NCI-H2171 treated with DMSO at 0.1 percent for 48 hours (cell line): ENCODE measurements at places on chromosomes 4 and X.

GRCh38 chr4:114495471-114495928, 103.1 kb upstream of the UGT8 start:
- no peak for DNase-seq

GRCh38 chrX:13742397-13743176, 8.0 kb downstream of the OFD1 start:
- no peak for DNase-seq

DNA sequence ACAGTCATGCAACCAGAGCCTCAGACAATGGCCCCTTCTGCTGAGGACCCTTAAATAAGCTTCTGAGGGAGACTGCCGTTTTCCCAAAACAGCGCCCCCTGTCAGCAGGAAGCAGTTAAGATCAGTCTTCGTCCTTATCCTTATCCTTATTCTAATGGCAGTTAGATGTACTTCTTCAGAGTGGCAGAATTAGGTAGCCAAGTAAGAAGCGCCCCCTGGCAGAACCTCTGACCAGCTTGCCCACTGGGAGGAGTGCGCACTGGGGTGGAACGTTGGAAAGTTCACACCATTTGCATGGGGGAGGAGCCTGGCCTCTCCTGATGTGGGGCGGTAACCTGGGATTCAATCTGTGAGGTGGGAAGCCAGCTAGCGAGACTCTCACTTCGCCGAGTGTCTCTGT, 133.6 kb upstream of the QRFPR start:
- no peak for DNase-seq

GRCh38 chrX:13092455-13092941, 48.1 kb upstream of the FAM9C start:
- DNase-seq = no peak

DNA sequence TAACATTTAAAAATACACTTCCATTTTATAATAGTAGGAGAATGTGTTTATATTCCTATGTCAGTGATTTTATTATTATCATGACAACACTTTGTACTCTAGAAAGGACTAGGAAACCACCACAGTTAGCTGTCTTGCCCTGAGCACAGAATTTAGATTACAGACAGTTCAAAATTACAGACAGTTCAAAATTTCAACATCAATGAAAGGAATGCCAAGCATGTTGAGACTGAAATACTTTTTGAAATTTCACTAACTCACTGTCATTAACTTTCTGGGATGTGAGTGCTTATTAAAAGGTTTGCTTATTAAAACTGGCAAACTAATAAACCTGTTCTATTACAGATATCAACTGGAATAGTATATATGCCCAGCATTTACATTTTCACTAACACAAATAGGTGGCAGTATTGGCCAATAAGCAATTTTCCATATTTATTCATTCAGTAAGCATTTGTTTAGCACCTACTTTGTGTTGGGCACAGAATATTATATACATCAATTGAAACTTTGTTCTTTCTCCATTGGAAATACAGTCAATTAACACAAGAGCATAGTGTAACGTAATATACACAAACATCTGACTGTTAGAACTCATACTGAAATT, 179.4 kb downstream of the FBXW7 start:
- no peak for DNase-seq

DNA sequence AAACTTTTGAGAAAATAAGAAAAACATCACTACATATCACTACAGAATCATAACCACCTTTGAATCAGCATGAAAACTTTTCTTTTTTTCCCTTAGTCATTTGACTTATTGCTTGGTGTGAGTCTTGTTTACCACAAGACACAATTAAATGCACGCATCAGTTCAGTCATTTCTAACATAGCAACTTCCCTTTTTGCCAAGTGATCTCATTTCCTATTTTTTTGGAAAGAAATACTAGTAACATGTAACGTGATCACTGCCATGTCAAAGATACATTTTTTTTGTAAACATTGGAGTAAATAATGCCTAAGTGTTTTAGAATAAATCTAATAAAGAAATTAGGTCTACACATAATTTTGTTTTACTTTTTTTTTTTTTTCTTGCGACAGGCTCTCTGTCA, 5.1 kb upstream of the CXCL8 start:
- no peak for DNase-seq

- no peak for DNase-seq
These were observed 4.9 kb downstream of the ZNF275 start for GRCh38 chrX:153338836-153339235.

- DNase-seq = no peak
These were observed 245.6 kb downstream of the TRAM1L1 start for GRCh38 chr4:116839826-116840225.

GRCh38 chr4:151641167-151641566, 119.6 kb downstream of the GATB start:
- no peak for DNase-seq

GRCh38 chr4:14783011-14783877, 219.0 kb upstream of the CPEB2 start:
- DNase-seq = no peak

GRCh38 chr4:70838666-70839588, 763 bp downstream of the GRSF1 start:
- peak; percentile 39 for DNase-seq

GRCh38 chr4:109216085-109216696, 86.3 kb downstream of the COL25A1 start:
- no peak for DNase-seq

GRCh38 chr4:165118256-165118909, 5.7 kb upstream of the TMEM192 start:
- no peak for DNase-seq

GRCh38 chr4:36159208-36159607, 85.1 kb downstream of the ARAP2 start:
- peak; percentile 2 for DNase-seq

DNA sequence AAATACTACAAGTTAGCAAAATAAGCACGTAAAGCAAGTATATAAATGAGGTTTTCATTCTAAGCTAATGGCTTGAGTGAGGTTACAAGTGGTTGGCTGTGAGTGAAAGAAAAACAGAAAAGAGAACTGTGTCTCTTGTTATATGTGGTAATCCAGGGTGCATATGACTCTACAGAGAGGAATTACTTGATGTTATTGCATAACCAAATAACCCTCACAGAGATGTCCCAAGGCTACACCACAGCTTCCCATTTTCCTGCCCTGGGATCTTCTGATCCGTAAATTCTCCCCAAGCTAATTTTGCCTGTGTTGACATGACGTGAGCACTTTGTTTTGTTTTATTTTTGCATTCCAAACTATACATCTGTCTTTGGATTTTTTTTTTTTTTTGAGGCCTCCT, 470.0 kb upstream of the INTU start:
- no peak for DNase-seq

DNA sequence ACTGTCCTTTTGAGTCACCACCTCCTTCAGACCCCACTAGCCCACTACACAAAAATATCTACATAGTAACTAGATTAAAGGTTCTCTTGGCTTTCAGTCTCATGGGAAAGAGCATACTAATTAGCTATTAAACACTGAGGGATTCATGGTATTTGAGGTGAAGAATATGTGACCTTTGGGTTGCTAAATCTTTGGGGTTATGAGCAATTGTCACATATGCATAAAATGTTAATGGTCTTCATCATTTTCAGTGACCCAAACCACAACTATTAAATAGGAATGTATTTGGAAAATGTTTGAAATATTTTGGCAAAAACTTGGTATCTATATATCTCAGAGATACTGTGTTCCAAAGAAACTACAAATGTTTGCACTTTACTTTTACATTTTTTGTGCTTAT, 365.1 kb downstream of the MAGEB5 start:
- no peak for DNase-seq

- DNase-seq = no peak
These were observed 88.1 kb upstream of the ZNF81 start for GRCh38 chrX:47748576-47748975.

DNA sequence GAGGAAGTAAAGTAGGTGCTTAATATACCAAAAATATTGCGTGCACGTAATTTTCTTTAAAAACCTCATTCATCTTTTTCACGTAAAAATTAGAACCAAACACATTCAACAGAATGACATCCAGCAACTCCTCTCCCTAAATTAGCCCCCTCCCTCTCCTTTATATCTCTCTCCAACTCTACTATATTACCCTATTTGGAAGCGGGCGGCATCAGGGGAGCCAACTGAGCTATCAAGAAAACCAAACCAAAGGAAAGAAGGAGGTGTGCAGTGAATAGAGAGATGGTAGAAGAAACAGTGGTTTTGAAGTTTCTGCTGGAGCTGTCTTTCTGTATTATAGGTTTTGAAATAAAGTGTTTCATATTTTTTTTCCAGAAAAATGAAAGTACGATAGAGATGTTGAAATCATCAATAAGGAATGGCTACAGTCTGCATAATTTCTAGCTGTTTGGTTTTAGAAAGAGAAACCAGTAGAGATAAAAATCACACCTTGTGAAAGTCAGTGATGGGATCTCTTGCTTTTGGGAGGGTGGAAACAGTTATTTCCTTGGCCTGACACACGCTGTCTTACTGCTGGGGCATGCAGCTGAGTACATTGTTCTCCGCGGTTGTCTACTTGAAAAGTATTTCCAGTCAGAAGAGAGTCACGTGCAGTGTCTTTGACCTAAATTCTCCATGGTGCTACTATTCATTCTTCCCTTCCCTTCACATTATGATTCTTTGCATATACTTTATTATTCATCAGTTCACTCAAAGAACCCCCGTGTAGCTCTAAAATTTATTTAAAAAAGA, 94.1 kb upstream of the WDR17 start:
- DNase-seq = no peak

DNA sequence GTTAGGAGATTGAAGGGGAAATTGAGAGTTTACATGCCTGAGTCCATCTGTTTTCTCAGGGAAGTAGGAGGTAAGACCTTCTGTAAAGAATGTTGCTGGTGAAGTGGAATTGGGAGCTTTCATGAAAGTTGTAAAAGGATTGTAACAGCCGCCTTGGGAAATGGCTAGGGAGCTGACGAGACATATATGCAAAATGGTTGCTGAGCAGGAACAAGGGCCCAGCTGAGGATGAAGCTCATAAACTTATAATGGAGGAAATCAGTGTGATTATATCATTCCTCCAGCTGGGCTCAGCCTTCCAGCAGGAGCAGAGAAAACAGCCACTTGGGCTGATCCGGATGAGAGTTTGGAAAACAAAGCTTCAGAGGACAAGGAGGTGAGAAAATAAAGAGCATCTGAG, 208.7 kb downstream of the MAPK10 start:
- no peak for DNase-seq

DNA sequence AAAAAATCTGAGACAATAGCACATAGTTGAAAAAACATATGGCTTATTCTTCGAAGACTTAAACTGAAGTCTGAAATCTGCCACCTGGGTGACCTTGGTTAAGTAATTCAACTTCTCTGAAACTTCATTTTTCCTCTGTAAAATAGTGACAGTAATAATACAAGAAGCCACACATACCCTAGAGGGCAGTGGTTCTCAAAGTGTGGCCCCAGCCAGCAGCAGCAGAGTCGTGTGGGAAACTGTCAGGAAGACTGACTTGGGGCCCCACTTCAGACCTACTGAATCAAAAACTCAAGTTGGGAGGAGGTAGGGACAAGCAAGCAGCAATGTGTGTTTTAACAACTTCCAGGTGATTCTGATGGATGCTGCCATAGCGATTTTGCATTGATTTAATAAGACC, 249.9 kb downstream of the HNRNPD start:
- DNase-seq = no peak

DNA sequence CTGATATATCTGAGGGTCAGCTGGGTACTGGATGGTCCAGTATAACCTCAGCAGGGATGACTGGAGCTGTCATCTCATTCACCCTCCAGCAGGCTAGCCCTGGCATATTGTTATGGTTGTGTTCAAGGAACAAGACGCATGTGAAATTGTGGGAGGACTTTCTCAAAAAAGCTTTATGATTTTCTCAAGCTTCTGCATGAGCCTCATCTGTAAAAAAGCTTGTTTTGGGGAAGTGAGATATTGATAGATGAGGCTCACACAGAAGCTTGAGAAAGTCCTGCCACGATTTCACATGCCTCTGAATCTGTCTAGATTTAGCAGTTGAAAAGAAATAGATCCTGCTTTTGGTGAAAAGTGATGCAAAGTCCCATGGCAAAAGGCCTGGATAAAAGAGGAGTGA, 93.4 kb downstream of the SPCS3 start:
- DNase-seq = no peak

DNA sequence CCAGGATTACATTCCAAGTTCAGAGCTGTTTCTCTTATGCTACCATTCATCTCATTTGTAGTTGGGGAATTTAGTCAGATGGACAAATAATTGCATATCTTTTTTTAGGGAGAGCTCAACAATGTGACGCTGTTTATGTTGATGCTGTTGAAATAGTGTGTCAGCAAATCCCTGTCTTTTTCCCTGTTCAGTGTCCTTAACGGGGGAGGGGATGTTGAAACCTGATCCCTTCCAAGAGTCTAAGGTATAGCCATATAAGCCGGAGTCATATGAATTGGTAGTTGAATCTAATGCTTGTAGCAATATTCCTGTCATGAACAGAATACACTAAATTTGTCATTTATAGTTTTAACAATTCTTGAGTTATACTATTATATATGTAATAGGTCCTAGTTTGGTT, 293.5 kb upstream of the FAT1 start:
- DNase-seq = no peak

- DNase-seq = peak; percentile 5
These were observed 119.4 kb downstream of the AKAP4 start for GRCh38 chrX:50081282-50081889.

DNA sequence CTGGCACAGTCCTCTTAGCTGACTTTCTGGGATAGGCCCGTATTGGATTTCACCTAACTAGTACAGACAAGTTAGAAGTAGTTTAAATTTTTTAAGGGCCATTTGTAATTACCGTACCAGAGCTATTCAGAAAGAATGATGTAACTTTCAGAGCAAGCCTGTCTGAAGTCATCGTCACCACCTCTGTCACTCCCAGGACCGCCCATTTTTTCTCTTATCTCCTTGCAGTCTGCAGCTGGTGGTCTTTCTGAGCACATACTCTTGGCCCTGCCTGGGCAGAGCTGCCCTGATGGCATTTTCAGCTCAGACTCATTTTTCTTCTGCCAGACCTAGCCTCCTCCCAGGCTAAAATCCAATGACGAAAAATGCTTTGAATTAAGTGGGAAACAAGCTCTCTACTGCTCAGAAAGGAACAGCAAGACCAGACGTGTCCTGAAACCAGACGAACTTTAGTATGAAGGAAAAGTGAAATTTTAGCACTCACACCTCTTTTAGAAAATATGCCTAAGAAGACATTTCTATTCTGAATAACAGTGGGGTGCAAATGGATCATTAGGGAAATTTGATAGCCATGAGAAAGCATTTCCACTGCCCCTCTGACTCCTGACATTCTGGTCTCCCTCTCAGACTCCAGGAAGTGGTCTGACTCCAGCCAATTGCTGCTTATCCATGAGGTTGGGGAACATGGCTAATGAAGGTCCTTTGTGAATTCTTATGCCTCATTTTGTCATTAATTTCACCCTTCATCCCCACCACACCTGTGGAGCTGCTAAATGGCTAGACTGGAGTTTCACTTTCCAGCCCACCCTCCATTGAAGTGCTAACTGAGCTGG, 162.4 kb upstream of the GYPA start:
- DNase-seq = no peak

- no peak for DNase-seq
These were observed 51.4 kb downstream of the OTC start for GRCh38 chrX:38403834-38404233.
